ENCODE measurements at places on chromosomes 6 and 20.

DNA sequence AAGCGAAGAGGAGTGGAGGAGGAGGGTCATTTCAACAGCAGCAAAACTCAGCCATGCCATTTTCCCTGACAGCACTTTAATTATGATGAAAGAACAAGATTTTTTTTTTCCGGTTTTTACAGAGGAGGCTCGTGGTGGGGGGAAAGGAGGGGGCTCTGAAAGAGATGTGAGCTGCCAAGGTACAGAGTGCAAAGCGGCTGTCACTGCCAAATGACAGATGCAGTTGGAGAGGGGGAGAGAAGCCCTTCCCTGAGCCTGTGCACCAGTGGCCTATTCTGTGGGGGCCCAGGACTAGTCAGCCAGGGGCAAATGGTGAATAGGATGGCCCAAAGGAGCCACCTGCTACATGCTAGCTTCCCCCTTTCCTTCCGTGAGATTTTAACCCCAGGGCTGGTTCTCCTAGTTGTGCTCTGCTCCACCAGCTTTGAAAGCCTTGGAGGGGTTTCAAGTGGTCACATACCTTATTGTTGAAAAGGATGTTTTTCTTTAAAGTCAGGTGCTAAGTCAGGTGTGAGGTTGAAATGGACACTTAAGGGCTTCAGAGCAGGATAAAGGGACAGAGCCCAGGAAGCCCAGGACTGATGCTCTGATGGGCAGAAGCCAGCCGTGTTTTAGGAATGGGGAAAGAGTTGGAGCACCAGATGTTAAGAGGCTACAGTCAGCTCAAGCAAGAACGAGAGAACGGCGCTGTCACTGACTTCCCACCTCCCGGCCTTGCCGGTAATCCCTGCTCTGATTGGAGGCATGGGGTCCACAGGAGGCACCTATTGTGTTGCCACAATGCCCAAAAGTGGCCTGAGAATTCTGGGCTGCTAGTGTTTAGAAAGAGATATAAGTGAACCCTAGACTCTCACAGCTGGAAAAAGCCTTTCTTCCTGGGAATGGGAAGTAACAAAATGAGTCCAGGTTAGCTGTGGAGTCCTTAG lies 24.8 kb downstream of the GNAS start:
- no peak for DNase-seq

GRCh38 chr6:53311586-53311935 lies 37.2 kb downstream of the ELOVL5 start:
- no peak for DNase-seq

- DNase-seq, result no peak
Observed at GRCh38 chr6:53347250-53347920, 1.4 kb downstream of the ELOVL5 start.

GRCh38 chr20:63744158-63744557 lies 4.6 kb downstream of the SLC2A4RG start:
- DNase-seq, result no peak

- DNase-seq, result no peak
Observed at GRCh38 chr20:6651016-6651415, 116.5 kb upstream of the BMP2 start.

GRCh38 chr6:134997133-134997995 lies 47.5 kb upstream of the ALDH8A1 start:
- no peak for DNase-seq

DNA sequence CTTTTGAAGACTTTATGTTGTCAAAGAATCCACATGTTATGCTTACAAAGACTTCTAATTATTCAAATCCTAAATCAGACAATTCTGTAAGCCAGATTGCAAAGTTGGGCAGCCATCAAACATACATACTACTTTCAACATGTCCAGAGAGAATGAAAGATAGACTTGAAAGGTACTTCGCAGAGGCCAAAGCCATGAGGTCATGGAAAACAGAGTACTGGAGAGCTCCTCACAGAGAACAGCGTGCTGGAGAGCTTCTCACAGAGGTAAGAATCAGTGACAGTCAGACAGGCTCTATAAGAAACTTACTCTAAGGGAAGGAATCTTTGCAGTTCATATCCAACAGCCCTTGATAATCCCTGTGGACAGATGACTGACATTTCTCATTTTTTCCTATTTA lies 400.2 kb downstream of the GJA1 start:
- no peak for DNase-seq

GRCh38 chr6:3701631-3702030 lies 49.9 kb downstream of the PXDC1 start:
- DNase-seq, result no peak

DNA sequence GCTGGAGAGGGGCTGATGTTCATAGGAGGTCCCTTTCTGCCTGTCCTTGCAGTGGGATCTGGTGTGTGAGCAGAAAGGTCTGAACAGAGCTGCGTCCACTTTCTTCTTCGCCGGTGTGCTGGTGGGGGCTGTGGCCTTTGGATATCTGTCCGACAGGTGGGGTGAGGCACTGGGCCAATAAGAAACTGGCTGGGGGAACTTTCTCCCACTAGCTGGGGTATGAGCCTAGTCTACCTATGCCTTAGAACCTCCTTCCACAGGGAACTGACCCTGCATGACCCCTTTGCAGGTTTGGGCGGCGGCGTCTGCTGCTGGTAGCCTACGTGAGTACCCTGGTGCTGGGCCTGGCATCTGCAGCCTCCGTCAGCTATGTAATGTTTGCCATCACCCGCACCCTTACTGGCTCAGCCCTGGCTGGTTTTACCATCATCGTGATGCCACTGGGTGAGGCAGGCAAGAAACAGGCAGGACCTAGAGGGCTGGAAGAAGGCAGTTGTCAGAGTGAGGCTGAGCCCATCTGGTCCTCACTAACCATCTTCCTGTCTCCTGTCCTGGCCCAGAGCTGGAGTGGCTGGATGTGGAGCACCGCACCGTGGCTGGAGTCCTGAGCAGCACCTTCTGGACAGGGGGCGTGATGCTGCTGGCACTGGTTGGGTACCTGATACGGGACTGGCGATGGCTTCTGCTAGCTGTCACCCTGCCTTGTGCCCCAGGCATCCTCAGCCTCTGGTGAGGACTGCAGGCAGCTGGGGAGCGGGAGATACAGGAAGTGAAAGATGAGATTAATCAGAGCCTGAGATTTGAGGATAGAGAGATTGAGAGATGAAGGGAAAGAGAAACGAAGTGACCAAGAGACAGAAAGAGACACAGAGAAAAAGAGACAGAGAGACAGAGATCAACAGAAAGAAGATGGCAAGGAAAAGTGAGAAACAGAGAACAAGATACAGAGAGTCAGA lies 1.6 kb downstream of the SLC22A7 start:
- DNase-seq, result no peak

DNA sequence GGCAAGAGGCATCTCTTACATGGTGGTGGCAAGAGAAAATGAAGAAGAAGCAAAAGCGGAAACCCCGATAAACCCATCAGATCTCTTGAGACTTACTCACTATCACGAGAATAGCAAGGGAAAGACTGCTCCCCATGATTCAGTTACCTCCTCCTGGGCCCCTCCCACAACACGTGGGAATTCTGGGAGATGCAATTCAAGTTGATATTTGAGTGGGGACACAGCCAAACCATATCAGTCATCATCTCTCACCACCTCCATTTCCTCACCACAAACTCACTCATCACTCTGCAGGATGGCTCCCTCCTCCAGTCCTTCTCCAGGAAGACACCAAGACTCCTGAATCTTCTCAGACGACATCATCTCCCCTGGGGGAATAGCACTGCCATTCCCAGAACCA lies 25.8 kb upstream of the SLC16A10 start:
- DNase-seq, result no peak

- DNase-seq, result no peak
Observed at GRCh38 chr6:97639702-97640101, 356.7 kb upstream of the MMS22L start.

Measured in stimulated activated CD4-positive, alpha-beta T cell treated with anti-CD3 and anti-CD28 coated beads, Interleukin-15, amount 100 ng/mL, for 1 hour (primary cell).